ENCODE measurements at places on chromosomes 7 and 10.

GRCh38 chr10:103549349-103549685 is 55.8 kb downstream of the NEURL1 start:
- H3K4me3 ChIP-seq: no peak overlapping the region
- no peaks in the 10 kb centered on the region for H3K36me3 ChIP-seq
- no peaks in the 10 kb centered on the region for H3K27me3 ChIP-seq
- H3K27ac ChIP-seq: peak overlapping the region; percentile 24

- no peak for DNase-seq
- H3K4me3 ChIP-seq: no peak overlapping the region
- H3K36me3 ChIP-seq: no peaks in the 10 kb centered on the region
- H3K27me3 ChIP-seq: no peaks in the 10 kb centered on the region
- H3K27ac ChIP-seq: no peak overlapping the region
- H3K4me1 ChIP-seq: no peaks in the 10 kb centered on the region
Measured at GRCh38 chr10:52950578-52950977, 178.0 kb upstream of the MBL2 start.

DNA sequence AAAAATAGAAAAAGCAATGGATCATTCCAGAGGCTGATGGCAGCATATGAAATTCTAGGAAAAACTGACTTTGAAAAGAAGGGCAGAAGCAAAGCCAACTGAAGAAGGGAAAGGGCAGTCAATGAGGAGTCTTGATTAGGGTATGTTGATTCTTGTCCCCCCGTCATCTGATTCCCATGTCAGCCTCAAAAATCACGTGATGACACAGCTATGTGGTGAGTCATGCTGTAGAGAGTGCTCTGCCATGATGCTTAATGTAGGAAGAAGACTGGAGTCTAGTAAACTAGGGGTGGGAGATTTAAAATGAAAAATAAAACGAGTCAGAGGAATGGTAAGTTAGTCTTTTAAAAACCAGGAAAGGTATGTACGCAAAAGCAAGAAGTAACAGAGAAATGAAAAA is 3.9 kb upstream of the POU6F2 start:
- no peaks in the 10 kb centered on the region for H3K4me1 ChIP-seq
- H3K36me3 ChIP-seq: no peaks in the 10 kb centered on the region
- DNase-seq: no peak
- no peak overlapping the region for H3K4me3 ChIP-seq

DNA sequence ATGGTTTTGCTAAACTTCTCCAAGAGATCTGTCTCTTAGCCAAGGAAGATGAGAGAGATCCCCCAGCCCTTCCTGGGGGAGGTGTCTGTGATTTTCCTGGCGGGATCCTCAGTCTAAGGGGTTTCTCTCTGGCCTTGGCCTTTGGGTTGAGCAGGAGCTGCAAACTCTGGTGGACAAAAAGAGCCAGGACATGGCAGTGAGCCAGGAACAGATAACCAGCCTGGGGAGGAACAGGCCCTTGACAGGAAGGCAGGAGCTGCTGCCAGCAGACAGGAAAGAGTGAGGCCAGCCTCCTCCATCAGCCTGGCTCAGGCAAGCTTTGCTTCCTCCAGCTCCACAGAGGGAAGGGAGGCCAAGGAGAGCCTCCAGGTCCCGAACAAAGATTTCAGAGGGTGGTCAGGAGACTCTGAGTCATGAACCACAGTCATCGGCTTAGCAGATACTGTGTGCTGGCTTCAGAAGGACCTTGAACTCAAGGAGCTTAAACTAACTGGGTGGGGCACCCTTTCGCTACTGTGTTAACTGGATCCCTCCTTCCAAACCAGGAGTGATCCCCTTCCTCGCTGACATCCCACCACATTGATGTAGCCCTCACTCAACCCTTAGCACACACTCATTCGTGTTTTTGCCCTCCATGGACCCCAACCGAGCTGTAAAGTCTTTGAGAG is 34.7 kb downstream of the DDIT4 start:
- DNase-seq: peak; percentile 66
- peak overlapping the region; percentile 62 for H3K27ac ChIP-seq
- H3K4me1 ChIP-seq: peaks cover 9% of the 10 kb centered on the region
- H3K4me3 ChIP-seq: no peak overlapping the region
- H3K27me3 ChIP-seq: no peaks in the 10 kb centered on the region
